Stimulated activated naive B cell treated with anti-CD40 and anti-IgM and Interleukin-4, amounts not matched to agents 10 μg/mL and 1 μg/mL and 100 μg/mL, for 72 hours (primary cell): ENCODE measurements at places on chromosomes 12 and 14.
A peak's percentile ranks its signal among the peaks of the same experiment; 100 is the strongest.

GRCh38 chr12:24360057-24360456 lies 410.6 kb upstream of the SOX5 start:
- no peak for DNase-seq

DNA sequence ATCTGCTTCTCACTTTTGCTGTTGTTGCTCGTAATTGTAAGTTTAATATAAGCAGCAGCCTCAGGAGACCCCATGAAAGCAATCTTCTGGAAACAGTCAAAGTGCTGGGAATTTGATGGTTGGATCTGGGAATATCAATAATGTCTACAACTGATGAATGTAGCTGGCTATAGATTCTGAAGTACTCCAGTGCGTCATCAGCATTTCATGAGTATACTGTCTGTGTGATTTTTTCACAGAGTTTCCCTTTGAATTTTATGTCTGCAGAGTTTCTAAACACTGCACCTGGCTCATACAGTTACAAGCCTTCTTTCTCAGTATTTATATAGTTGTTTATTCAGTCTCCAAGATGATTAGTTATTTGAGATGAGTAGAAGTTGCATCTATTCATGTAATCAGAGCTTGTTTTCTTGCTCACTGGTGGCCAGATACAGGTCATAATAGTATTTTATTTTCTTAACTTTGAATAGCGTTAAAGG lies 222.3 kb downstream of the RAD51B start:
- DNase-seq = no peak

GRCh38 chr14:65906344-65906743 lies 493.8 kb downstream of the FUT8 start:
- no peak for DNase-seq

- DNase-seq = no peak
Observed at GRCh38 chr12:3000548-3001275, 41.5 kb downstream of the TEAD4 start.

- DNase-seq = peak; percentile 47
Observed at GRCh38 chr14:68862954-68863594, 70.2 kb upstream of the ZFP36L1 start.

DNA sequence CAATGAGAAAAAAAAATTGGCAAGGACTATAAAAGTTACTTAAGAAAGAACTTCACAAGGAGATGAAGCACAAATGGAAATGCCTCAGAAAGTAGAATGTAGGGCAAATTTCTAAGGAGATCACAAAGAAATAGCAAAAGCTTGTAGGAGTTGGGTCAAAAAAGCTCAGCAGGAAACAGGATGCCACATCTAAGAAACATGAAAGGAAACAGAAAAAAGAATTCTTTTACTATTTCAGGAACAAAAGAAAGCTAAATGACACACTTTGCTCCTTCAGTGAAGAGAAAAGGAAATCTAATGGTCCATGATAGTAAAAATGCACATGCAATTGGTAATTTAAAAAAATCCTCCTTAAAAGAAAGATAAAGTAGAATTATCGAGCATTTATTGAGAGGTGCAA lies 452.1 kb upstream of the GARIN6 start:
- no peak for DNase-seq

GRCh38 chr12:105878964-105879363 lies 259.8 kb downstream of the NUAK1 start:
- DNase-seq = no peak

- no peak for DNase-seq
Observed at GRCh38 chr12:3293446-3294161, 197.4 kb upstream of the PRMT8 start.

GRCh38 chr12:113270709-113271009 lies 49.4 kb downstream of the TPCN1 start:
- DNase-seq = no peak

- no peak for DNase-seq
Observed at GRCh38 chr12:115273456-115273855, 589.5 kb upstream of the TBX3 start.

- no peak for DNase-seq
Observed at GRCh38 chr12:58140395-58140794, 199.0 kb downstream of the ATP23 start.

GRCh38 chr12:132453361-132454192 lies 36.4 kb upstream of the FBRSL1 start:
- no peak for DNase-seq

DNA sequence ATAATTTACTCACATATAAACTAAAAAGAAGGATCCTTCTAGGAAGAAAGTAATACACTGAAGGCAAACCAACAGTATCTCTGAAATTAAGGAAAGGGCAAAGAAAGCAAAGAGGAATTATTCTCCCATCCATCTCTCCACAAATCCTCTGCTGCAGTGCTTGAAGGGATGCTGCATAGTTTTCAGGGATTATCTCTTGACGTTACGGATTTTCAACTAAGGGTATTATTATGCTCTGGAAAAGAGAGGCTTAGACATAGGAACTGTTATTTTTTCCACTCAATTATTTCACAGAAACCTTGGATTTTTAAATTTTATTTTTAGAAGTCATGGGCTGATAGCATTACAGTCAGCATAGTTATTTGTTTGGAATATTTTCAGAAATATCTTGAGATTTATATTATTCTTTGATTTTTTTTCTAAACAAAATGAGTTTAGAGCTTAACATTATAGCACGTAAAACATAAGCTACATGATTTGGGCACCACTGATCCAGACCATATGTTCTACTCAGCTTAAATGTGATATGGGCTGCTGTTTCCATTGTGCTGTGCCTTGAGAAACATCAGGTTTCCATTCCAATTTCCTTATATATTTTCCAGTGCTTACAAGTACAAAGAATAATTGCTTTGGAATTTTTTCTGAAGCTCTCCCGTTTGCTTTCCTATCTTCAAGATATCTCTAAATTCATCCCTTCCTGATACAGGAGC lies 57.9 kb upstream of the DCN start:
- DNase-seq = no peak

DNA sequence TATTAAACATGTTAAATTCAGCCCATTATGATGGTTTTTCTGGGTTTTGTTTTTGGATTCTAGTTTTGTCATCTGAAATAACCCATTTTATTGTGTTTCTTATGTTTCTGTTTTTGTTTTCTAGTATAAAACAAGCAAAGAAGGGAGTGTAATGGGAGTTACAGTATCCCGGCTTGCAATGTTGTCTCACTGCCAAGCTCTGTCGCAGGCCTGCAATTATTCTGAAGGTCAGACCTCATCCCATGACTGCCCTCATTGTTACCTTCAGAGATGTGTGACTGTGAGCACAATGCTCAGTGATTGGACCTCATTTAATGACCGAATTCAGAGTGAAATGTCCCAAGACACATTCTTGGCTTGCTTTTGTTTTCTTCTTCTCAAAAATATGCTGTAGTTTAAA lies 73.0 kb upstream of the ATF1 start:
- no peak for DNase-seq
